ENCODE measurements at places on chromosomes 7 and 10.

DNA sequence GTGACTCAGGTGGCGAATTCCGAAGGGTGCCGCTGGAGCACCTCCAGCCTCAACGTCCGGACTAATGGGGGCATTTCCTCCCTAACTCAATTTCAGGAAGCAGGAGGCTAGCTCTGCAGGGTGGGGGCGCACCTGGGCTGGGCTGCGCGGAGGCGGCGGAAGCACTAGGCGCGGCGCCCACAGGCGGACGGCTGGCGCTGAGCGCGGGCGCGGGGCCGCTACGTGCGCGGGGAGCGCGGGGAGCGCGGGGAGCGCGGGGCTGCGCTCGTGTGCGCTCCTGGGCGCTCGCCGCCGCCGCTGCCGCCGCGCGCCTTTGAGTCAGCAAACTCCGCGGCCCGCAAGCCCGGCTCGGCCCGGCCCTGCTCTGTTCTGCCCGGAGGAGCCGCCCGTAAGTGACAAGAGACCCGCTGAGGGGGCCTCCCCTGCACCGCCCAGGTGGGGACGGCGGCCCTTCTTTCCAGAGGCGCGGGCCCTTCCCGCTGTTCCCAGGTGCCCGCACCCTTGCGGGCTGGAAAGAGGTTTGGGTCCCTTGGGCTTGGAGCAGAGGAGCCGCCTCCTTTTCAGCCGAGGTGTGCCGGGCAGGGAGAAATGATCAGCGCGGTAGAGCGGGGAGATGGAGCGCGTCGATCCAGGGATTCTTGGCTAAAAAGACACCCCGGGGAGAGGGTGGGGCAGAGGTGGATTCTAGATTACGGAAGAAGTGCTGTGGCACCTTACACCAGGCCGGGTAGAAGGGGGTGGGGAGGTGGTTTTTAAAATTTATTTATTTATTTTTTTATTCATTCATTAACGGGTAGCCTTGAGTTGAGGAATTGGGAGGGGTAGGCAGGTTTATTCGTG, at the start of gene SNX10:
SNX10 (plus strand) TSS at position 164 of the 840 bp plus-strand sequence. CDS start 54,581 bp downstream, outside the sequence.
- DNase-seq, result peak; percentile 49

- DNase-seq, result no peak
Measured at GRCh38 chr10:79381804-79382221, 34.5 kb downstream of the PPIF start.

- DNase-seq, result no peak
Measured at GRCh38 chr7:39356172-39356925, 209.9 kb upstream of the YAE1 start.

GRCh38 chr7:114365791-114366190, 48.8 kb upstream of the FOXP2 start:
- no peak for DNase-seq

DNA sequence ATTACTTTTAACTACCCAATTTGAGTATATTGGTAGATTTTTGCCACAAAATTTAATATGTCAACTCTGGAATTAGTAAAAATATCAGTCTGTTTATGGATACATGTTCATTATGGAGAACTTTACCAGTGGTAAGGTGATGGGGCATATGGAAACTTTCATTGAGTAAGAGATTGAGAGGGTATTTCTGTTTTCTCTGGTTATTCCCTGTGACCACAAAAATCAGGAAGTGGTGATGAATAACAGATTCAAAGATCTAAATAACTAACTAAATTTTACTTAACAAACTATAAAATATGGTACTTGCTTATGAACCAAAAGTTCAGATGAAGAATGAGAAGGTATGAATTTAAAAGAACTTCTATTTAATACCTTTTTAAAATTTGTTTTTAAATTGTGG, 22.1 kb upstream of the STEAP4 start:
- DNase-seq, result no peak

- no peak for DNase-seq
Measured at GRCh38 chr10:91374052-91374451, 36.1 kb upstream of the HECTD2 start.

GRCh38 chr10:128295003-128295402, 168.8 kb upstream of the MKI67 start:
- no peak for DNase-seq

GRCh38 chr7:111104710-111105109, 13.8 kb downstream of the LRRN3 start:
- DNase-seq, result no peak

- DNase-seq, result no peak
Measured at GRCh38 chr7:74194686-74195085, 15.1 kb upstream of the LAT2 start.

DNA sequence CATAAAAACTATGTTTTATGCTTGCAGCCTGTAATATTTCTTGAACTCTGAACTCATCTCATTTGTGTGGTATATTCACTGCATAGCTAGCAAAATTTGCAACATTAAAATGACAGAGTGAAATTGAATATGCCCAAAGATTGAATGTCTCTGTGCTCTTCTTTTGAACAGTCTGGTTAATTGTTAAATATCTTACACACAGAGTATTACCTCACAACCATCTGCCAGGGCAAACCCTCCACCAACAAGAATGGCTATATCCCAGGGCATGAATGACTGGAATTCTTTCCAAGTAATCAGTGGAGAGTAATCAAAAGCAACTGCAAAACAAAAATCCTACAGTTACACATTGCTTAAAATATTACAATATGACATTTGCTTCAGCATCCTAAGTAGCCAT, 76.9 kb downstream of the SLC13A1 start:
- DNase-seq, result no peak

- DNase-seq, result peak; percentile 75
Measured at GRCh38 chr7:28958235-28958979, at the start of gene TRIL. Gene TRIL, minus strand, starts transcription at chr7:28958330. Its CDS starts 284 bp downstream, at chr7:28958046.

GRCh38 chr10:118542745-118543144, 52.7 kb downstream of the PRLHR start:
- no peak for DNase-seq

DNA sequence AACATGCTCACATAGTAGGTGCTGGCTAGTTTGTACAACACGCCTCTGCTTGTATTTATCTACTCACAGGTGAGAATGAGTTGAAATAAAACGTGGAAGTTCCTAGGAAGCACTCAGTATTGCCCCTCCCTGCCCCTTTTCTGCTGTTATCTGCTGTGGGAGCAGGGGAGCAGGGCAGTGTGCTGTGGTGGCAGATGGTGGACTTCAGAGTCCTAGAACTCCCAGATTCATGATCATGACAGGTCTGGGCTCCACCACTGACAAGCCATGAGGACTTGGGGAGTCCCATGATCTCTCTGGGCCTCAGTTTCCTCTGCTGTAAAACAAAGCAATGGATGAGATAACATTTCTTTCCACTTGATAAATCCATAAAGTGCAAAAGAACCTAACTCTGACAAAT, 11.6 kb upstream of the PRKCQ start:
- DNase-seq, result no peak

GRCh38 chr7:117402109-117402508, 25.2 kb downstream of the ASZ1 start:
- DNase-seq, result no peak

All from left renal cortex interstitium (tissue), 4 donors.